SK-MEL-5 (cell line): ENCODE measurements at places on chromosomes 1 and 21. TPM values are rescaled to one million over a fixed set of nuclear protein-coding genes. Genes with fewer than 3 reads are reported as not detected.

Gene CDA
- total RNA-seq = not detected in 2 replicates

DNA sequence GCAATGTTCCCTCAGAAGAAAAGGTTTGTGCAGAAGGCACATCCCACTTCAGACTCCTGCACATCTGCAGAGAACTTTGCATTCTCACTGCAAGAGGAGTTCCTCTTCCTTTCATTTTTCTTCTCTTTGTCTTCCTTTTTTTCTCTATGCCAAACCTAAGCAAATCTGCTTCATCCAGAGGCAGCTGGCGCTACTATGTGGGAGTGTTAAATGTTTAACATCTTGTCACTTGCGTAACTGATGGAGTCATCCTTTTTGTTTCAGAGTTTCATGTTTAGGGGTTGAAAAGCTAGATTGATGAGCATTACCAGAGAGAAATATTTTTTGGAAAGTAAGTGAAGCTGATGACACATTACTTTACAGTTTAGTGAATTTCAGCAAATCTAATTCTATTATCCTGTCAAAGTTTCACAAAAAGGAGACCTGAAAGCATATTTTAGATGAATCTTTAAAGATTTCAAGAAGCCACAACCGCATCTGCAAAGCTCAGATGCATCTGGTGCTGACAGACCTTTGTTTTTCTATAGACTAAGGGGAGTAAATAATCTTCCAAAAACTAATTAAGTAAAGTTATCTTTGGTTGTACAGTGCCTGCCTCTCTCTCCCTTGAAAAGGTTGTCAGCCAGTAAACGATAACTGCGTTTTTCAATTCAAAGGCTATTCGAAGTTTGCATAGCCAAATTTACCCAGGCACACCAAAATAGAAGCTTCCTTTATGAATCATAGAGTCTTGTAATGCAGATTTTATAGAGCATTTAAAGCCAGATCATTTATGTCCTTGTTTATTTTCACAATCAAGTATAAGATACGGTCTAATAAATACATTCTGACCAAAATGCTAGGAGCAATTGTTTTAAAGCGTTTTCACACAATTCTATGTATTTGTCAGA lies 1.2 kb upstream of the LRRC53 start:
- DNase-seq = no peak

Gene STMN1
- total RNA-seq = 99.5 and 125 TPM in 2 replicates

DNA sequence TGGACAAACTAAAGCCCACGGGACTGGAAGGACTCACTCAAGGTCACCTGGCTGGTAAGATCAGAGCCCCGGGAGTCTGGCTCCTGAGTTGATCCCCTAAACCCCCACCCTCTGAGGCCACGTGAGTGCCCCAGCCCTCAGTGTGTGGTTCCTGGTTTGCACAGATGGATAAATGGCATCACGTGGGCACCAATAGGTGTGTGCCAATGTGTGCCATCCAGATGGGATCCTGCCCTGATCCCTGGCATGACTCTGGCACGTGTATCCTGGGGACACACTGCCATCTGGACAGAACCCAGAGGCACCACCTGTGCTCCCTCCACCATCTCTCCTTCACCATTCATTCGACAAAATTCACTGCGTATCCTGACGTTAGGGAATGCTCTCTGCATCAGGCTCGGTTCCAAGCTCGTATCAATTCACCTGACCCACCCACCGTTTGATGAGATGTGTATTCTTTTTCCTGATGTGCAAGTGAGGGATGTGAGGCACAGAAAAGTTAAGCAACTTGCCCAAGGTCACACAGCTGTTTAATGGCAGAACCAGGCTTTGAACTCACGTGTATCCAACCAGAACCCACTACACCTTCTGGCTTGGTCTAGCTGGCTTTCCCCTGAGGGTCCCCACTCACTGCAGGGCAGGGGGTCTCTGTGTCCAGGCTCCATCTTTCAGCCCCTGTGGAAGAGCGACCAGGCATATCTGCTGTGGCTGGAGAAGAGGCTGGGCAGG lies 49.8 kb upstream of the PAX7 start:
- DNase-seq = no peak

- DNase-seq = no peak
These were observed 503.8 kb upstream of the PLXNA2 start for GRCh38 chr1:208747979-208748378.

GRCh38 chr1:215243345-215244054 lies 161.0 kb downstream of the KCNK2 start:
- no peak for DNase-seq

DNA sequence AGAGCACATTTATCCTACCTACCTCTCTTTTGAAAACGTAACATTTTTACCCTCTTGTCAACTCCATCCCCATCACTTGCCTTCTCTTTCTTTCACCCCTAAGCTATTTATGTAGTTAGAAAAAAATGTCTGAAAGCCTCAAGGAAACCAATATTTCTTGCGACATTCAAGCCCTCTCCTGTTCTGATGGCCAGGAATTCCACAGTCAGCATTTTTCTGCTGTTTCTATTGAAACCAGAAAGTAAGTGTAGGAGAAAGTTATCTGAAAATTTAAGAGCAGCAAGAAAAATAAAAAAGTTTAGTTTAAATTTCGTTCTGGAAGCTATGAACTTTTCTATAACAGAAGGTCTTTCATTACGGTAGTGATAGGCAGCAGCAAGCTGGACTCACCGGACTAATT lies 247.6 kb upstream of the PBX1 start:
- no peak for DNase-seq

DNA sequence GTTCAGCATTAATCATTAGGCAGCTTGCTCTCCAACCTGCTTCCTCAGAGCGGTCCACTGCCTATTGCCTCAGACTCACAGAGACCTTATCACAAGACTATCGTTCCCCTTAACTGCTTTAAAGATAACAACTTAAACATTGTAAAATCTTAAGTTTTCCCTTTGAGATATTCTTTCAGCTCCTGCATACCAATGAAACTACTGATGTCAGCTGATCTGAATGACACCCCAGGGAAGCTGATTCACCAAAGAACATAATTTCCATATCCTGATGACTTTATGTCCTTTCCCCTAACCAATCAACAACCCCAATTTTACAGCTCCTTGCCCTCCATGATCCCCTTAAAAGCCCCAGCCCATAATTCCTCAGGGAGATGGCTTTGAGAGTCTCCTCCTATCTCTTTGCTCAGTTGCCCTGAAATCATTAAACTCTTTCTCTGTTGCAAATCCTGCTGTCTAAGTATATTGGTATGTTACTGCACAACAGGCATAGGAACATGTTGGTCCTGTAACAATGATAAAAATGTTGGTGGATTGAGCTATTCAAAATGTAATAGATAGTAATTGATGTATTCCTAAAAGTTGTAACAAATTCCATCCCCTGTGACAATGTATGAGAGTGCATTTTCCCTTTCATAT lies 621.4 kb upstream of the RGS18 start:
- no peak for DNase-seq

DNA sequence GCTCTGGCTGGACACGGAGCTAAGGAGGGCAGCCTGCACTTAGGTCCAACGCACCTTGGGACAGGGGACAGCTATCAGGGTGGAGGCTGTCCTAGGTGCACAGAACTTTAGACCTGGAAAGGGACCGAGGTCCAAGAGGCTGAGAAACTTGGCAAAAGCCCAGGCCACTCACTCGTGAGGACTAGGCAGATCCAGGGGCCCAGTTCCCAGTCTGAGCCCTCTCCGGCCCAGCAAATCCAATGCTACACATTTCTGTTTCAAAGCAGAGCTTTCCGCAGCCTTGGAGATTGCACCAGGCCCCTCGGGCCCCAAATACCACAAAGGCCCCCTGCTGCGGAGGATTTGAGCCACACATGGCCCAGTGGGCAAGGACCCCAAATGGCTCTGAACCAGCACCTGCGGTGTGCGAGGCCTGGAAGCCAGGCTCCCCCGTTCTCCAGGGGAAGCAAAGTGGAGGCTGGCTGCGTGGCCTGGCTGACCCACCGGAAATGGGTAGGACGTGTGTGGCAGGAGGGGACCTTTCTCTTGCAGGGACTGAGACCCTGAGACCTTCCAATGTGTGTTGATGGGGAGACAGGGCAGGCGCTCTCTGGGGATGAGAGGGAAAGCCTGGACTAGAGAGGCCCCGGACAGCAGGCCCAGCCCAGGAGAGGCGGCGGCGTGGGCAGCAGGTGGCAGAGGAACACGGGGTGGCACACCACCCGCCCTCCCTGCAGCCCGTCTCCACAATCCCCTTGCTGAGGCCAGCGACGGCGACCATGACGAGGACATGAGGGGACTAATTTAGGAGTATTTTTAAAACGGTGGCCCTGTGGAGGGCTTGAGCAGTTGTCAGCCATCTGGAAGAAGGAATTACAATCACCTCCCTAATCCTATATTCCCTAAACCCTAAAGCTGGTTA lies 118.7 kb downstream of the CASZ1 start:
- no peak for DNase-seq

Gene KCNA2
- under 0.01 and 0.24 TPM in 2 replicates for total RNA-seq

DNA sequence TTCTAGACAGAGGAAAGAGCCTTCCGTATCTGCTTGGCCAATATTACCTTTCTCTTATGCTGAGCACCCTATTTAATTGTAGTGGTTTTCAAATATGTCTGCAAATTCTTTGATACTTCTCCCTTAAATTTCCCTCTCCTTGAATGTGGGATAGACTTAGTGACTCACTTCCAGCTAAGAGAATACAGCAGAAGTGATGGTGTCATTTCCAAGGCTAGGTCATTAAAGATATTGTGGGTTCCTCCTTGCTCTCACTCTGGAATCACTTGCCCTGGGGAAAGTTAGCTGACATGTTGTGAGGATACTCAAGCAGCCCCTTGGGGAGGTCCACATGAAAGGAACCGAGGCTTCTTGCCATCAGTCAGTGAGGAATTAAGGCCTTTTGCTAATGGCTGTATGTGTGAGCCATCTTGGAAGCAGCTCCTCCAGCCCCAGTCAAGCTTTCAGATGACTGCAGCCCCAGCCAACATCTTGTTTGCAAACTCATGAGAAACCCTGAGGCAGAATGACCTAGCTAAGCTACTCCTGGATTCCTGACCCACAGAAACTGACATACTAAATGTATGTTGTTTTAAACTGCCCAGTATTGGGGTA lies 8.1 kb upstream of the CITED4 start:
- DNase-seq = no peak

Gene SNAPIN
- 91.1 and 101 TPM in 2 replicates for total RNA-seq

GRCh38 chr1:217393896-217394295 lies 237.0 kb downstream of the GPATCH2 start:
- peak; percentile 52 for DNase-seq

DNA sequence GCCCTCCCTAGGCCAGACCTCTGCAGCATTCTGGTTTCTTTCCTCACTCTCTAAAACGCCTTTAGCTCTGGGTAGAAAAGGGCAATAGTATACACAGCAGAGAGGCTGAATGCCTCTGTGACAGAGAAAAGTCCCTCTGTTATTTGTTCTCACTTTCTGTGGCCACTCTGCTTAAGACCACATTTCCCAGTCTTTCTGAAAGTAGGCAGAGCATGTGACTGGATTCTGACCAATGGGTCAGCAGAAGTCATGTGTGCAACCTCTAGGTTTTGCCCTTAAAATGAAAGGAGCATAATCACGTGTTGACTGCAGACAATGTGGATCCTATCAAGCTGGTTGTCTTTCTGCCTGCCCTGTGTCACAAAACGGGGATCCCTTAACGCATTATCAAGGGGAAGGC lies 79.7 kb upstream of the MARK1 start:
- DNase-seq = peak; percentile 45

- no peak for DNase-seq
These were observed 303.4 kb upstream of the PRMT6 start for GRCh38 chr1:106753066-106753465.

Gene FH
- total RNA-seq = 68.6 and 79.1 TPM in 2 replicates

- peak; percentile 93 for DNase-seq
These were observed 10.7 kb downstream of the FAM229A start for GRCh38 chr1:32351399-32352238.

DNA sequence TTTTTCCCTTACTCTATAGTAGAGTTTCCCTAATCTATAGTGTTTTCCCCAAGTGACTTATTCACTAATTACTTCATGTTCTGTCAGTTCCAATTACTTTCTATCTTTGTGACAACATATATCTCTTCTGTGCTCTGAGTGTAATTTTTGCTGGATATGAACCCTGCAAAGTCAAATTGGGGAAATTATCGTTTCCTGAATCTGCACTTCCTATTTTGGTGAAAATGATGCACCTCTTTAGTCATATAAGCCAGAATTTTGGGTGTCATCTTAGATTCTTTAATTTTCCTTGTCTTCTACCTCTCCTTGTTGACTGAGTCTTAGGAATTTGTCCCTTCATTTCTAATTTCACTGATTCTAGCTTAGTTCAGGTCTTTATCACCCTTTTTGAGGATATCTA lies 33.4 kb upstream of the PRKACB start:
- DNase-seq = no peak

GRCh38 chr1:32400876-32401631 lies 6.8 kb upstream of the BSDC1 start:
- DNase-seq = peak; percentile 83

DNA sequence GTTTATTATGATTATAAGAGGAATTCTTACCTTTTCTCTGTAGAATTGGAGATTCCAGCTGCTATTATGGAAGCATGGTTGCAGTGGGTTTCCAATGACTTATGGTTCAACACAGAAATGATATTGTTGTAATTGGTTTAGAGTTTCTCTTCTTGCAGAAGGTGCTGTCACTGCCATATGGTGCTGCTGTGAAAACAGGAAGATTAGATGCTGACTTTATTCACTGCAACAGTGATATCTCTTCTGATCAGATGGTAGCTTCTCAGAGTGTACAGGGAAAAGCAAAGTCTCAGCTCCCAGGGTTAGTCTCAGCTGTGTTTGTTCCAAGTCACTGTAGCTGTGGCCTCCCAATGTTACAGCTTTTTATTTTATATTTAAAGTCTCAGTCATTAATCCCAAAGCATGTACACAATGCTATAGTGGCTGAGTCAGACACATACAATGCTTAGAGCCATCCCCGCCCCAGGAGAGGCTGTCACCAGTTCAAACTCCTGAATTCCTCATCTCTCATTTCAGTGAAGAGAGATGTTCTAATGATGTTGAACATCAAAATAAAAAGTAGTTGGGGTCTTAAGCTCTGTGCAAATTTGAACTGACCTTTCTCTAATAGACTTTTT lies 42.7 kb upstream of the RGS2 start:
- DNase-seq = no peak

DNA sequence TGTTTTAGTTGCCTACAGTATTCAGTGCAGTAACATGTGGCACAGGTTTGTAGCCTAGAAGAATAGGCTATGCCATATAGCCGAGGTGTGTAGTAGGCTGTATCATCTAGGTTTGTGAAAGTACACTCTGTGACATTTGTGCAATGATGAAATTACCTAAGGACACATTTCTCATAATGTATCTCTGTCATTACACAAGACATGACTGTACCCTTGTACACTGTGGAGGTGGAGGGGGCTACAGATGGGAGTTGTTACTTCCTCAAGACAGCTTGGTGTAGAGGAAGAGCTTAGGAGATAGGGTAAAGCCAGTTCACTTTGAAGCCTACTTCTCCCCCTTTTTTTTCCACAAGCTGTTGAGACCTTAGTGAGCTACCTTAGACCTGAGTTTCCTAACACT lies 59.7 kb upstream of the RAVER2 start:
- DNase-seq = no peak

GRCh38 chr1:234647245-234647644 lies 37.3 kb upstream of the IRF2BP2 start:
- DNase-seq = no peak

- no peak for DNase-seq
These were observed 5.6 kb upstream of the TTC39A start for GRCh38 chr1:51336004-51336403.

GRCh38 chr1:213605732-213606131 lies 382.0 kb upstream of the PROX1 start:
- no peak for DNase-seq

GRCh38 chr21:26958788-26959187 lies 8.1 kb downstream of the ADAMTS5 start:
- DNase-seq = peak; percentile 46
